ENCODE measurements at places on chromosomes 7 and 10. TPM values are rescaled to one million over a fixed set of nuclear protein-coding genes. Genes with fewer than 3 reads are reported as not detected.

Gene IDI2
- not detected for total RNA-seq

Gene PTER
- 0.94 TPM for total RNA-seq

Gene ERV3-1
- 82.9 TPM for total RNA-seq

Gene TMEM72
- total RNA-seq, result not detected

Gene MYPN
- total RNA-seq, result not detected

Gene WEE2
- total RNA-seq, result 1.3 TPM

Gene CCL24
- not detected for total RNA-seq

Gene CYP26A1
- 11.6 TPM for total RNA-seq

Gene TRIM50
- total RNA-seq, result not detected

Gene HOXA13
- total RNA-seq, result not detected

Gene NKX1-2
- not detected for total RNA-seq
